ENCODE measurements at places on chromosomes 16 and 17. TPM values are rescaled to one million over a fixed set of nuclear protein-coding genes. Genes with fewer than 3 reads are reported as not detected.

Gene DNAI2
- total RNA-seq: not detected

Gene PLCD3
- total RNA-seq: 181 TPM

Gene CBX1
- 89.3 TPM for total RNA-seq

Gene TMC7
- total RNA-seq: 9.9 TPM

Gene ITGB4
- total RNA-seq: 97.3 TPM

Gene SPOP
- total RNA-seq: 44.6 TPM

Gene TP53TG3F
- not detected for total RNA-seq

Gene TOP2A
- 206 TPM for total RNA-seq

Gene C16orf46
- 0.87 TPM for total RNA-seq

Gene KRTAP4-7
- not detected for total RNA-seq

Gene C17orf113
- 0.40 TPM for total RNA-seq

Gene C16orf89
- total RNA-seq: not detected

Gene CCT6B
- total RNA-seq: 1.3 TPM

Gene CMTM2
- total RNA-seq: not detected

Gene OR1A1
- not detected for total RNA-seq

Gene GRAP
- total RNA-seq: 0.34 TPM

Gene TOP3A
- total RNA-seq: 41.9 TPM

Gene ALDH3A1
- total RNA-seq: 888 TPM

Gene SRL
- total RNA-seq: not detected

Gene TLCD3A
- total RNA-seq: 54.6 TPM

Gene CAPNS2
- total RNA-seq: not detected

Gene ADAP2
- total RNA-seq: 3.1 TPM

Gene EFTUD2
- 143 TPM for total RNA-seq

Gene HEATR9
- not detected for total RNA-seq

Gene RNF227
- 1.7 TPM for total RNA-seq

Gene JPT2
- 242 TPM for total RNA-seq

Gene PPP1R27
- not detected for total RNA-seq

Gene PLEKHH3
- 13.6 TPM for total RNA-seq

Gene KCNJ2
- 0.08 TPM for total RNA-seq

Gene COG1
- 17.5 TPM for total RNA-seq

Gene HYDIN
- total RNA-seq: 0.27 TPM

Gene SEPTIN1
- total RNA-seq: 1.9 TPM

Gene NRN1L
- 0.33 TPM for total RNA-seq

Gene BEAN1
- total RNA-seq: 3.8 TPM

Gene CACNG5
- total RNA-seq: not detected

Gene TEFM
- total RNA-seq: 20.9 TPM

Gene TNFRSF17
- not detected for total RNA-seq

Gene KRTAP16-1
- not detected for total RNA-seq

Gene KRT15
- total RNA-seq: 5.1 TPM
